ENCODE measurements at places on chromosomes 5 and 9. TPM values are rescaled to one million over a fixed set of nuclear protein-coding genes. Genes with fewer than 3 reads are reported as not detected.

PDCD1LG2 gene
- total RNA-seq, result 2.2 TPM

FYB1 gene
- total RNA-seq, result 2.5 TPM

RNF183 gene
- not detected for total RNA-seq

CDKN2AIPNL gene
- 15.1 TPM for total RNA-seq

FAM221B gene
- total RNA-seq, result not detected

GMCL2 gene
- total RNA-seq, result not detected

NDUFA8 gene
- 84.0 TPM for total RNA-seq

SH2D3C gene
- total RNA-seq, result 8.8 TPM

PCDHA6 gene
- 1.4 TPM for total RNA-seq

DNLZ gene
- 8.4 TPM for total RNA-seq

PCDHGA8 gene
- total RNA-seq, result 3.0 TPM

RASGEF1C gene
- 8.4 TPM for total RNA-seq

CCDC183 gene
- 2.0 TPM for total RNA-seq

TEX53 gene
- not detected for total RNA-seq

BRINP1 gene
- 0.27 TPM for total RNA-seq

SPATA31E1 gene
- total RNA-seq, result not detected

ARL14EPL gene
- not detected for total RNA-seq

GPR151 gene
- total RNA-seq, result not detected

ASS1 gene
- 93.8 TPM for total RNA-seq

GPR150 gene
- 0.39 TPM for total RNA-seq

FBP2 gene
- total RNA-seq, result not detected

RXRA gene
- 78.9 TPM for total RNA-seq
